ENCODE measurements at places on chromosomes 7 and 10.
A peak's percentile ranks its signal among the peaks of the same experiment; 100 is the strongest.

- no peaks in the 10 kb centered on the region for H3K4me1 ChIP-seq
- no peak overlapping the region for H3K4me3 ChIP-seq
- no peak overlapping the region for H3K27ac ChIP-seq
- no peaks in the 10 kb centered on the region for H3K27me3 ChIP-seq
- no peaks in the 10 kb centered on the region for H3K36me3 ChIP-seq
Observed at GRCh38 chr7:123401295-123401694, 133.1 kb downstream of the IQUB start.

- H3K27me3 ChIP-seq, result no peaks in the 10 kb centered on the region
- H3K4me3 ChIP-seq, result no peak overlapping the region
- no peak overlapping the region for H3K27ac ChIP-seq
- DNase-seq, result no peak
- no peaks in the 10 kb centered on the region for H3K36me3 ChIP-seq
Observed at GRCh38 chr7:29538389-29538788, 25.2 kb upstream of the PRR15 start.

GRCh38 chr10:24007359-24007758 lies 201.6 kb upstream of the KIAA1217 start:
- no peak overlapping the region for H3K27ac ChIP-seq
- H3K4me1 ChIP-seq, result no peaks in the 10 kb centered on the region
- H3K4me3 ChIP-seq, result no peak overlapping the region
- no peaks in the 10 kb centered on the region for H3K27me3 ChIP-seq
- no peak for DNase-seq
- H3K36me3 ChIP-seq, result no peaks in the 10 kb centered on the region

DNA sequence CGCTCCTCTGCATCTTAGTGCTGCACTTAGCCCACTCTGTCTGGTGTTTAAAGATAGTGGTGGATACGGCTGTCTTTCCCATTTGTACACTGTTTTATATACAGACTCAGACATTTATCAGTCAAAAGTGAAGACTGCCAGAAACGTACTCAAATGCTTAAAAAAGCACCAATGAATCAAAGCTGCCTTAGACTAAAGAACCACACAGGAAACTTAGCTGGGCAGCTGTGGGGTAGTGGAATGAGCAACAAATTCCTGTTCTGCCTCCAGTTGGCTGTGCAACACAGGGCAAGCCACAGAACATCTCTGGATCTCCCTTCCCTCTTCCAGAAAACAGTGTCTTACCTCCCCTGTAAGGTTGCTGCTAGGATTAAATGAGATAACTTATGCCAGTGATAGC lies 76.0 kb downstream of the ATXN7L1 start:
- DNase-seq, result no peak
- H3K4me1 ChIP-seq, result peaks cover 44% of the 10 kb centered on the region
- peak overlapping the region; percentile 59 for H3K27ac ChIP-seq
- no peaks in the 10 kb centered on the region for H3K27me3 ChIP-seq
- H3K36me3 ChIP-seq, result peaks cover 6% of the 10 kb centered on the region

DNA sequence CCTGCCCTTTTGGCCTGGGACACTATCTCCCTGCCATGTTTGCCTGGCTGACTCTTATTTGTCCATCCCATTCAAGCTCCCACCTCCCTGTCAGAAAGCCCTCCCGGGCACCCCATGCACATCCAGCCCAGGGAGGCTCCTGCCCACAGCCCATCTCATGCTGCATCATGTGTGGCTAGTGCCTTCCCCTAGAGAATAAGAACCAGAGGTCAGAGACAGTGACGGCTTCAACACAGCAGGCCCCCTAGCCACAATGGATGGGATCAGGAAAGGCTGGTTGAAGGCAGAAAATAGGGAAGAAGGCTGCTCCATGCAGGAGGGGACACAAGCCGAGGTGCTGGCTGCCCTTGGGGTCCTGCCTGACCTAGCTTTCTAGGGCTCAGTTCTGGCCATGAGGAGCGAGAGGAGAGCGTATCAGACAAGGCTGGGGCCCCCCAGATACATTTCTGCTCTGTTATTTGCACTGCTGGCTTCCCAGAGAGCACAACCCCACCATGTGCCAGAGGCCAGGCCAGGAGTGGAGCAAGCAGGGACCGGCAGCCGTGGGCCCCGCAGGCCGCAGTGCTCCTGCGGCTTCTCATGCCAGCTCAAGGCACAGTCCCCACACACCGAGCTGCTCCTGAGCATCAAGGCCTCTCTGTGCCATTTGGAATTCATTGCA lies 161.1 kb upstream of the ZMIZ1 start:
- DNase-seq, result no peak
- H3K4me1 ChIP-seq, result no peaks in the 10 kb centered on the region
- H3K4me3 ChIP-seq, result no peak overlapping the region
- H3K27ac ChIP-seq, result no peak overlapping the region
- H3K27me3 ChIP-seq, result peaks cover 4% of the 10 kb centered on the region
